ENCODE measurements at places on chromosomes 5 and 9. TPM values are rescaled to one million over a fixed set of nuclear protein-coding genes. Genes with fewer than 3 reads are reported as not detected.

- H3K27ac ChIP-seq = no peak overlapping the region
- H3K36me3 ChIP-seq = no peaks in the 10 kb centered on the region
- no peaks in the 10 kb centered on the region for H3K27me3 ChIP-seq
Measured at GRCh38 chr5:178564397-178564796, 25.8 kb downstream of the COL23A1 start.

GRCh38 chr5:123146696-123147095 lies 57.7 kb downstream of the PRDM6 start:
- no peak overlapping the region for H3K27ac ChIP-seq
- DNase-seq = no peak
- H3K4me3 ChIP-seq = no peak overlapping the region
- H3K4me1 ChIP-seq = peaks cover 4% of the 10 kb centered on the region
- no peaks in the 10 kb centered on the region for H3K27me3 ChIP-seq

DNA sequence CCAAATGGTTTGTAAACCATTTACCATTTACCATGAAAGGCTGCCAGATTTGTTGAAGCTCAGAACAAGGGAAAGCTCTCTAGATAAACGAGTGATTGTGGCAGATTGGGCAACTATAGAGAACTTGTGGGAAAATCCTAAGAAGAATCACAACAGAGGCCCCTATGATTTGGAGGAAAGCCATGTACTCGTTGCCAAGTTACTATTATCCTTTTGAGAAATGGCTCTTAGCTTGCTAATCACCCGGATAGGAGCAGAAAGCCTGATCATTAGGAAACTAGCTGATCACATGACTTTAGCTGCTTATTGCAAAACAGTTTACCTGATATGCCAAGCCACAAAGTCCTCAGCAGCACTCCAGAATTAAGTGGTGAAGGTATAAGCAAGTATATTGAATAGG lies 23.5 kb upstream of the ATG10 start:
- H3K27me3 ChIP-seq = no peaks in the 10 kb centered on the region
- H3K36me3 ChIP-seq = no peaks in the 10 kb centered on the region
- H3K4me3 ChIP-seq = no peak overlapping the region
- no peak overlapping the region for H3K27ac ChIP-seq
- peaks cover 2% of the 10 kb centered on the region for H3K4me1 ChIP-seq

DNA sequence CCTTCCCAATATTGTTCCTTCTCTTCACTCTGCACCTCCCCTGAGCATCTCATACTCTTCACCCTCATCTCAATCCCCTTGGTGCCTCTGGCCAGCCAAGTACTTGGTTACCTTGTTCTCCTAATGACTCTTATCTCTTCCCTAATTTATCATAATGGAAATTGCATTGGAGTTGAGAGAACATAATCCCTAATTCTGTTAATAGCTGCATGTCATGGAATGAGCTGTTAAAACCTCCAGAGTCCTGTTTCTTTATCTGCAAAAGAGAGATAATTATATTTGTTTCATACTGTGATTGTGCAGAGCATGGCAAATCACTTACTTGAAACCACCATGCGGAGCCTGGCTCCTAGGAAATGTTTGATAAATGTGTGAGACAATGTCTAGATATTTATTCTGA lies 1074.9 kb upstream of the DMAC1 start:
- no peaks in the 10 kb centered on the region for H3K27me3 ChIP-seq
- DNase-seq = no peak
- H3K27ac ChIP-seq = no peak overlapping the region
- H3K4me3 ChIP-seq = no peak overlapping the region
- H3K4me1 ChIP-seq = no peaks in the 10 kb centered on the region
- no peaks in the 10 kb centered on the region for H3K36me3 ChIP-seq

- H3K27ac ChIP-seq = no peak overlapping the region
- H3K4me1 ChIP-seq = no peaks in the 10 kb centered on the region
- H3K4me3 ChIP-seq = no peak overlapping the region
- H3K27me3 ChIP-seq = no peaks in the 10 kb centered on the region
- no peak for DNase-seq
Measured at GRCh38 chr9:91643481-91644077, 219.9 kb upstream of the NFIL3 start.

DNA sequence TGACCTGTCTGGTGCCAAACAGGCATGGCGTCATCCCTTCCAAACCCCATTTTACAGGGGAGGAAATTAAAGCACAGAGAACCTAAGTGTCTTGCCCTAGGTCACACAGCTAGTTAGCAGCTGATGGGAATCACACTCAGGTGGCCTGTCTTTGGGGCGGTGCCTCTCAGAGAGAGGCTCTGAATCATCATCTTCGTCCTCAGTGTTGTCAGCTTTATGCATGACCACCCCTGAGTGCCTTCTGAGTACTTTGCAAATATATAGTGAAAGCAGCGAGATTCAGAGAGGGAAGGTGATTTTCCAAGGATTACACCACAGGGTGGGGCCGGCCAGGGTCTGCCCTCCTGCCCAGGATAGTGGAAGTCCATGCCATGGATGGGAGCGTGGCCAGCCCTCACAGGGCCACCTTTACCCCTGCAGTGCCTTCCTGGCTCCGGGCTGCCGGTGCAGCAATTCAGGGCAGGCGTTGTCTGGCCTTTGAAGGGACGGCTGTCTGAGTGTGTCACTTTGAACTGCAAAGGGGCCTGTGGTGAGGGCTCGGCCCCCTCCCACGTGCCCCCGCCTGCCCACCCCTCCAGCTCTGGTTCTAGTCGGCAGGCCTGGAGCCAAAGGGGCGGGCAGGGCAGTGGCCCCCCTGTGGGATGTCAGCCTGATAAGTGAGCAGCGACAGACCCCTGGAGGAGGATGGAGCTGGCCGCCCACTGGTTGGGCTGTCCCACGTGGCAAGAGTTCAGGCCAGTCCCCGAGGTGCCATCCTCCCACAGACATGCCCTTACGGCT lies 16.9 kb downstream of the LMX1B start:
- no peaks in the 10 kb centered on the region for H3K4me1 ChIP-seq
- H3K27ac ChIP-seq = no peak overlapping the region
- DNase-seq = no peak
- peaks cover 9% of the 10 kb centered on the region for H3K27me3 ChIP-seq
- no peak overlapping the region for H3K4me3 ChIP-seq

DNA sequence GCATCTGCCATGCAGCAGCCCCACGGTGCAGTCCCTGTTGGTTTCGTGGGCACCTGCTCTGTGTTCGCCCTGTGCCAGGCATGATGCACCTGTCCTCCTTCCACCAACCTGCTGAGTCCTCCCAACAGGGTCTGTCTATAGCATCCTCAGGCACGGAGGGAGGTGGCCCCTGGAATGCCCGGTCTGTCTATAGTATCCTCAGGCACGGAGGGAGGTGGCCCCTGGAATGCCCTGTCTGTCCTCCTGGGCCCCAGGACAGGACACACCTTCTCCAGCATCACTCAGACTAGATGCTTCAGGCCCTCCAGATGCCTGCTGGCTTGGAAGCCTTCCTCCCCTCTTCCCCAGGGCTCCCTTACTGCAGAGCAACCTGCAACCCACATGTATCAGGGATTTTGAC lies 9.9 kb upstream of the PHYHD1 start:
- H3K27me3 ChIP-seq = no peaks in the 10 kb centered on the region
- no peaks in the 10 kb centered on the region for H3K36me3 ChIP-seq
- no peak for DNase-seq
- peaks cover 31% of the 10 kb centered on the region for H3K4me1 ChIP-seq
- H3K27ac ChIP-seq = no peak overlapping the region
- no peak overlapping the region for H3K4me3 ChIP-seq

- H3K36me3 ChIP-seq = no peaks in the 10 kb centered on the region
- H3K27ac ChIP-seq = no peak overlapping the region
- no peak overlapping the region for H3K4me3 ChIP-seq
- no peaks in the 10 kb centered on the region for H3K4me1 ChIP-seq
- H3K27me3 ChIP-seq = no peaks in the 10 kb centered on the region
Measured at GRCh38 chr9:36987409-36987808, 46.7 kb downstream of the PAX5 start.

DNA sequence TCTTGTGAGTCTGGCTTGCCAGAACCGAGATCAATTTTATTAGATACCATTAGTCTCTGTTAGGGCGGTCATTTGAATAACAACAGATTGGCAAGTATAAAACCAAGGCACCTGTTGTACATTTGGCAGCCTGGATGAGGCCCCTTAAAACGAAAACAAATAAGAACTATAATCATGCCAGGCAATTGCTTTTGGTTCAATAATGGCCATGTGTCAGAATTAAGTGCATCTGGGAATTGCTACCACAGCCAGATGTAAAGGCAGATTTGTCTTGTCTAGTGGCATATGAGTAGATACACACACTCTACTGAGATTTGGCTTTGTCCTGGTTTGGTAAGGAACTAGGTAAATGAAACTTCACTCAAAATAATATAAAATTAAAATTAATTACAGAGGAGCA lies 1046.2 kb upstream of the DMAC1 start:
- no peaks in the 10 kb centered on the region for H3K36me3 ChIP-seq
- H3K4me3 ChIP-seq = no peak overlapping the region
- H3K4me1 ChIP-seq = no peaks in the 10 kb centered on the region
- H3K27ac ChIP-seq = no peak overlapping the region

DNA sequence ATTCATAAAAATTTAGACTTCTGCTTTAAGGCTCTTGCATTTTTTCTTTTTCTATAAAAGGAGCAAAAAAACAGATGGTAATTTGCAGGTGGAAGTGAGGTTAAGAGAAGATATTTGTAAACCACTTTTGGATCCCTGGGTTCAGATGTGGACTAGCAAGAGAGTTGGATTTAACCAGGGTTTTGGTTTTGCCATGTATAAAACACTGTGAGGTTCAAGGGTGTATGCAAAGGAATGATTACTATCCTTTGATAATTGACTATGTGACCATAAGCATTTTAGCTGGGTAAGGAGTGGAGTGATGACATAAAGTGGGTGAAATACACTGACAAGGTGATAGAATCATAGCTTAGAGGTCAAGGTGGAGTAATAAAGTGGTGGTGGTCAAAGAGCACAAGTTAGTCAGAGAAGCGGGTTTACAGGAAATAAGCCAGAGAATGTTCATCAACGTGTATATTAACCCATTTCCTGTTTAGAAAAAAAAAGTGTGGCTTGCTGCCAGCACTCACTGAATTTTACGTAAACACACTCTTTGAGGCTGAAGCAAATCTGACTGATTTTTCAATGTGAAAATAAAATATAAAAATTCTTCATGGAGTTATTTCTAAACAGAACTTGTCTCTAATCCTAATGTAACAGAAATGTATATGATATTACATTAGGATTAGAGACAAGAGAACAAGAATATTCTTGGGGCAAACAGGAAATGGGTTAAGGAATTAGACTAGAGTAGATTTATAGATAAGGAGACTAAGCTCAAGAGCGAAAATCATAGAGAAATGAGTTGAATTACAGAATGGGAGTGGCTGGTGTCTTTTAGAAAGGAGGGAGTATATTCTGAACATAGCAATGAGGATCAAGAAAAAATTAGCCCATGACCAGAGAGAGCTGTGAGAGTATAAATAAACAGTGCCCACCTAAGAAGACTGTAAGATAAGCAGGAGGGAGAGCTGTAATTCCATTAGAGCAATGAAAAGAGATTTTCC lies 74.5 kb downstream of the CDKN2A start:
- no peak overlapping the region for H3K27ac ChIP-seq
- H3K27me3 ChIP-seq = no peaks in the 10 kb centered on the region
- H3K4me1 ChIP-seq = no peaks in the 10 kb centered on the region
- H3K4me3 ChIP-seq = no peak overlapping the region

DNA sequence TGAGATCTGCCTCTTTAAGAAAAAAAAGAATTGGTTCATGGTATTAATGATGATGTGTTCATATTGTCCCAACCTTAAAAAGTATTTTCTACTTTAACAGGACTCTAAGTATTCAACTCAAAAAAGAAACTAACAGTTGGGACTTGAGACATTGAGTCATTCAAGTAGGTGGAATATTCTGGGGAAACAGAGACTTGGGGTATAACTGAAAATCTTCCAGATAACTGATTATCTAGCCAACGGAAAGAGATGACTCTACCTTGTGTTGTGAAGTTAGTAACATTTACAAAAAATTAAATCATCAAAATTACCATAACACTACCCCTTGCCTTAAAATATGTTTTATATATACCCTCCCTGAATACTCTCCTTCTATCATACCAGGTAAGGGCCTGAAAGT lies 19.1 kb downstream of the OXCT1 start:
- no peak overlapping the region for H3K4me3 ChIP-seq
- H3K4me1 ChIP-seq = no peaks in the 10 kb centered on the region
- H3K36me3 ChIP-seq = no peaks in the 10 kb centered on the region
- H3K27ac ChIP-seq = no peak overlapping the region

DNA sequence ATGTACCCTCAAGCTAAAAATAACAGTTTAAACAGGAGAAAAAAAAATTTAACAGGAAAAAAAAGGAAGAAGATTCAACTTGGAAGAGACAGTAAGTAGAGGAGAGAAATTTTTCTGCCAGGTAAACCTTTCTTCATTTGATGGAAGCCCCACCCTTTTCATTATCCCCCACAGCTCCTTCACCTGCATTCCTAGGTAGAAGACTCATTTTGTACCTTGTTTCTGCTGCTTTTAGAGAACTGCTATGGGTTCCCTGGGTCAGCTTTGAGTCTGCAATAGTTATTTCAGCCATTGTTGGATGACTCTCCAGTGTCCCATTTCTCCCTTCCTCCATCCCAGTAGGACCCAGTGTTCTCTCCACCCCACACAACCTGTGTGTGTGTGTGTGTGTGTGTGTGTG lies 74.1 kb upstream of the CPEB4 start:
- no peak overlapping the region for H3K4me3 ChIP-seq
- H3K4me1 ChIP-seq = no peaks in the 10 kb centered on the region
- no peaks in the 10 kb centered on the region for H3K27me3 ChIP-seq

GRCh38 chr9:6471231-6471850 lies 58.3 kb downstream of the UHRF2 start:
- H3K4me3 ChIP-seq = no peak overlapping the region
- H3K36me3 ChIP-seq = no peaks in the 10 kb centered on the region
- DNase-seq = no peak
- H3K27me3 ChIP-seq = no peaks in the 10 kb centered on the region

DNA sequence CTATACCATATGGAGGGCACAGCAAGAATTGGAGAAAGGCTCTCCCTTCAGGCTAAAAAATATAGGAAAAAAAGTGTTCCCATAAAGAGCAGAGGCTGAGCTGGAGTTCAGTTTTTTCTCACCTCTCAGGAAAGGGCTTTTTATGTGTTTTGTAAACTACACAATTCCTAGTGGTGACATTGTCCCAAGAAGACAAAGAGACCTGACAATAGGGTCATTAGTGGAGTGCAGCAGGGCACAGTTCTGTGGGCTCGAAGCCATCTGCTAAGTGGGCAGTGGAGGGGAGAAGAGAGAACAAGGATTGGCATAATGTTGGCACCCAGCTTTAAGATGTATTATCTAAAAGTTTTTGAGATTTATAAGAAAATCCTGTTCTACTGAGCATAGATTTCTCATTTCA lies 162.5 kb downstream of the HCN1 start:
- no peak overlapping the region for H3K4me3 ChIP-seq
- no peak for DNase-seq
- H3K36me3 ChIP-seq = no peaks in the 10 kb centered on the region
- no peaks in the 10 kb centered on the region for H3K4me1 ChIP-seq

GRCh38 chr5:63070001-63070400 lies 491.4 kb downstream of the LRRC70 start:
- H3K27ac ChIP-seq = no peak overlapping the region
- H3K4me1 ChIP-seq = no peaks in the 10 kb centered on the region
- no peaks in the 10 kb centered on the region for H3K36me3 ChIP-seq
- H3K27me3 ChIP-seq = no peaks in the 10 kb centered on the region
- H3K4me3 ChIP-seq = no peak overlapping the region

The DMRT3 gene
- not detected for total RNA-seq

The GHR gene
- 4.5 TPM for total RNA-seq

The PHF2 gene
- total RNA-seq = 20.3 TPM

The SPATA31D4 gene
- not detected for total RNA-seq

The ELOVL7 gene
- 0.60 TPM for total RNA-seq

The CARTPT gene
- not detected for total RNA-seq

The HABP4 gene
- 19.2 TPM for total RNA-seq

Data from ovary (tissue), 10 donors.